Right renal pelvis (tissue), 4 donors: ENCODE measurements at places on chromosomes 6 and 20.

- DNase-seq: no peak
These were observed 24.7 kb downstream of the TBC1D7 start for GRCh38 chr6:13303668-13304017.

DNA sequence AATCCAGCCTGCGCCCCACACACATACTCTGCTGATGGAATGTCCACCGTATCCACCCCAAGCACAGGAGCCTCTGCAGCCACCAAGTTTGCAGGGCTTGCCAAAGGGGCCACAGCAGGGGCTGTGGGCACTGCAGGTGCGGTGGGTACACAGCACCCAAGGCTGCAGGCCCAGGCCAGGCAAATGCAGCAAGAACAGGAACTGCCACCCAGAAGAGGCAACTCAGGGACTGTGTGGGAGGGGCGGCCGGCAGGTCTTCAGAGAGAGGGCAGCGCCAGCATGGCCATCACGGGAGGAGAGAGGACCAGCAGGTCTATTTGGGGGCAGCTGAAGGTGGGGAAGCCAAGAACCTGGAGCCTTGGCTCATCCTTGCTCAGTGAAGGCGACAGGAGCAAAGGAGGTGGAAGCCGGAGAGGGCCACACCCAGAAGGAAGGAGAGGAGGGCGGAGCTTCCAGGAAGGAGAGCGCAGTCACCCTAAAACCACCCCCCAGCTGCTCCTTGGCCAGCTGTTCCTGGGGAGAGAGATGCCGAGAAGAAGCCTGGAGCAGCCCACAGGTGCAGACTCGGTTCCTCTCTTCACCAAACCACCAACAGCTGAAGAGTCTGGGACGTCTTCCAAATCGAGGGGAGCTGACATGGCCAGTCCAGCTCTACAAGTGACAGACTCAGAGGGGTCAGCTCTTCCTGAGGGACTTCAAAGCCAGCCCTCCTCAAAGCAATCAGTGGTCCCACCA lies 265.1 kb upstream of the CDYL start:
- no peak for DNase-seq

GRCh38 chr6:107436881-107437280 lies 22.5 kb downstream of the PDSS2 start:
- no peak for DNase-seq

DNA sequence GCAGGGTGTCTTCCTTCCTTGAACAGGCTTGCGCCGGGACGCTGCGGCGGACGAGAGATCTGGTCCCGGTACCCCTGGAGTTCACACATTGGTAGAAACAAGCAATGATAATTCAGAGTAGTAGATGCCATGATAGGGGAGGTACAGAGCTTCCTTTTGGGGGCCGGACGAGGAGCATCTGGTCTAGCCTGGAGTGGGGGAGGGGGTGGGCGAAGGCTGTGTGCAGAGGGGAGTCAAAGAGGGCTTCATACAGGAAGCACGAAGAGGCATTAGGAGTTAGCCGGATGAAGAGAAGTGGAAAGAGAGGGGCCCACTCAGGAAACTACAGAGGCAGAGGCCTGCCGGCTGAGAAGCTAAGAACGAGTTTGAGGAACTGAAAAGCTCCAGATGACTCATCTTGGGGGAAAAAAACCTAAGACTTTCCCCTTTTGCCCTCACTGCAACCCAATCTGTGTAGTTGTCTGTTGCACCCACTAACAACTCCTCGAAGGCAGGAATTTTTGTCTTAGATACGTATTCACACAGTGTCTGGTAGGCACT lies 611 bp downstream of the CNPY3 start:
- no peak for DNase-seq

DNA sequence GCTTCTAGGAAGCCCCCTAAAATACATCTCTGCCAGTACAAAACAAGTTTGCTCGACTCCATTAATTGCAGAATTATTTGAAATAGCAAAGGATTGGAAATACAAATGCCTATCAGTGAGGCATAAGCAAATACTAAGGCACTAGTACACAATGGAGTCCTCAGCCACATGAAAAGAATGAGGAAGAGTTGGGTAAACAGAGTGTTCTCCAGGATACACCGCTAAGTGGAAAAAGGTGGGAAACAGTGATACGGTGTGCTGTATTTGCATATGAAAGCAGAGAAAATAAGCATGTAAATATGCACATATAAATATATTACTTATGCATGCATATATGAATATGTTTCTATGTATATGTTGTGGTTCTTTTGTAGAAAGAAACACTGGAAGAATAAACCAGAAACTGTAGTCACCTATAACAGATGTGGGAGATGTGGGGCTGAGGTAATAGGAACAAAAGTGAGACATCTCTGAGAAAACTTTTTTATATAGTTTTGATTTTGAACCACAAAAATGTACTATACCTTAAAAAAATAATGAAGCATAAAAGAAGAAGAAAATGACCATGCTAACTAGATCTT lies 143.4 kb upstream of the MYLIP start:
- no peak for DNase-seq

DNA sequence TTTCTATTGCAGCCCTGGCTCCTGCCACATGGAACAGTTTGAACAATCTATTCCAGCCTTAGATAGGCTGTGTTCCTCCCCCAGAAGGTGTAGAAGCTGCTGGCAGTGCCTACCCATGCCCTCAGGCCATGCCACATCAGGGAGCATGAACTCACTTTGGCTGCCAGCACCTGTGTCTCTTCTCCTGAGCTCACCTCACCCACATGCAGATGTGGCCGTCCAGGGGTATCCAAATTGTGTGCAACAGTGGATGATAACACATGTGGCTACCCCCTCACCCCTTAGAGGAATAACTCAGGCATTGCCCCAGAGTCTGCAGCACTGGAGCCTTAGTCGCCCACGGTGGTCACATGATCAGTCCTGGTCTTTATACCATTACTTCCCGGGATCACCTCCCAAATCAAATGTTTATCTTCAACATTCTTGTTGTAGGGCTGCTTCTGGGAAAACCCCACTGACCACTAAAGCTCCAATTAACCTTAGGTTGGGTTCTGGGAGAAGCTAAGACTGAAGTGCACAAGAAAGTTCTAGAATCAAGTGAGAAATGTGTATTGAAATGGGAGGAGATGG lies 110.4 kb downstream of the BANF2 start:
- no peak for DNase-seq

GRCh38 chr6:111681860-111682259 lies 76.2 kb upstream of the TRAF3IP2 start:
- no peak for DNase-seq

GRCh38 chr20:62611819-62612218 lies 30.5 kb upstream of the SLCO4A1 start:
- no peak for DNase-seq
